CD4-positive, alpha-beta T cell treated with Interleukin-6 at 100 ng/mL for 8 hours (primary cell): ENCODE measurements at places on chromosomes 5 and 9.

- DNase-seq: peak; percentile 4
These were observed 188.5 kb upstream of the GRAMD2B start for GRCh38 chr5:126234563-126235195.

- no peak for DNase-seq
These were observed 90.1 kb upstream of the SLC12A2 start for GRCh38 chr5:127993476-127993875.

DNA sequence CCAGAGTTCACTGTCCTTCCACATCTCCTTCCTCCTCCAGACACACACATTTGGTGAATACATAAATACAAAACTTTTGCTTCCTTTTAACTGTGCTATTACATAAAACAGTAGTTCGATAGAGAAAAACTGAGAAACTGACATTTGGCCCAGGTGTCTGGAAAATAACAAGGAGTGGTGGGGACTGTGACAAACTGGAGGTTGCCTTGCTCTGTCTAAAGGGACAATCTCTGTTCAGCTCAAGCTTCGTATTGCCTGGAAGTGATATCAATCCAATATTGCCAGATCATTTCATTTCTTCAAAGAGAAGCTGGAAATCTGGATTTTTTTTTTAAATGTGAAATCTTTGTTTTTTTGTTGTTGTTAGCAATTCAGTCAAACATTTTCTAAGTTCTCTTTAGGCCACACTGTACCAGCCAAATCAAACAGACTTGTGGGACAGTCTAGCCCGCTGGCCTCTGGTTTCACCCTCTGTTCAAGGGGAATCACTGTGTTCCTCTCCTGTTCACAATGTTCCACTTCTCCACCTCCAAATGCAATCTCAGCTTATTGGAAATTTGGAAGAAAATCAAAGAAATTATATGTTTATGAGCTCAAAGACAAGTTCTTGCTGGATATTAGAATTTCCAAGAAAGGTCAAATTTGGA is 612.5 kb downstream of the KIF4B start:
- no peak for DNase-seq

- DNase-seq: no peak
These were observed 102.4 kb upstream of the OTULINL start for GRCh38 chr5:14479143-14479696.

- no peak for DNase-seq
These were observed 194.6 kb downstream of the OLFM1 start for GRCh38 chr9:135281791-135282737.

- no peak for DNase-seq
These were observed 19.5 kb downstream of the PHF2 start for GRCh38 chr9:93595861-93596365.

DNA sequence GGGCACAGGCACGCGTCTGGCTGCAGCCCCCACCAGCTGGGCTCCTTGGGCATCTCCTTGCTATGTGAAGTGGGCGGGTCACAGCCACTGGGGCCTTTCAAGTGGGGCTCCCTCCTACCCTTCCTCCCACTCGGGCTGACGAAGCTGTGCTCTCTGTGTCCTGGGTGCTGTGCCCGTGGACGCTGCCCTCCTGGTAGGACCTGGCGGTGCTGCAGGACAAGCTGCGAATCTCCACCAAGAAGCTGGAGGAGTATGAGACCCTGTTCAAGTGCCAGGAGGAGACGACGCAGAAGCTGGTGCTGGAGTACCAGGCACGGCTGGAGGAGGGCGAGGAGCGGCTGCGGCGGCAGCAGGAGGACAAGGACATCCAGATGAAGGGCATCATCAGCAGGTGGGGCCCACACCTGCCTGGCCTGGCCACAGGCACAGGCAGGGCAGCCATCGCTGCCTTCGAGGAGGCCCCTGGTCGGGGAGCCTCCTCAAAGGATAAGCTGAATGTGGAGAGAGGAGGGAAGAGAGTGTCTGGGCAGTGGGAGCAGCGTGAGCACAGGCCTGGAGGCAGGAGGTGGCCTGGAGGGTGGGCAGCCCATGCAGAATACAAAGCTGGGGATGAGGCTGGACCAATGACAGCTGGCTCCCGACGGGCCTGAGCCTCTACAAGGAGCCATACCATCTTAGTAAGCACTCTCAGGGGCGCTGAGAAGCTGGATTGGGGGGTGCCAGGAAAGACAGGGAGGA is 124.7 kb downstream of the DAB2IP start:
- no peak for DNase-seq

GRCh38 chr5:126462239-126463014 is 39.2 kb downstream of the GRAMD2B start:
- DNase-seq: no peak

DNA sequence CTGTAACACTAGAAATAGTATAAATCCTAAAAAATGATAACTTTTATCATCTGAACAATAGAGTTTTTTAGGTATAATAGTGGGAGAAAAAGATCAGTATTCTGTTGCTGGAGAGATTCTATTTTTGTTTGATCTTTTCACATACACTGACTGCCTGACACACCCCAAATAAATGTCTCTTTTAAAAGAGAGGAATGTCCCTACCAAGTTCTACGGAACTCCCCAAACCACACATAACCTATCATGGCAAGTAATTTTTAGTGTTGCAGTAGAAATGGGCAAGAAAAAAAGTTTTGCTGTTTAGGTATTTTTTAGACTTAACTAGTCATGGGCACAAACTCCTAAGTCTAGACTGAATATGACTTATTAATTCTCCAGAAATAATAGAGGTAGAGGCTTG is 139.1 kb downstream of the ELAVL2 start:
- DNase-seq: no peak

- no peak for DNase-seq
These were observed 234.7 kb downstream of the NR2F1-AS1 start for GRCh38 chr5:93346301-93346700.

DNA sequence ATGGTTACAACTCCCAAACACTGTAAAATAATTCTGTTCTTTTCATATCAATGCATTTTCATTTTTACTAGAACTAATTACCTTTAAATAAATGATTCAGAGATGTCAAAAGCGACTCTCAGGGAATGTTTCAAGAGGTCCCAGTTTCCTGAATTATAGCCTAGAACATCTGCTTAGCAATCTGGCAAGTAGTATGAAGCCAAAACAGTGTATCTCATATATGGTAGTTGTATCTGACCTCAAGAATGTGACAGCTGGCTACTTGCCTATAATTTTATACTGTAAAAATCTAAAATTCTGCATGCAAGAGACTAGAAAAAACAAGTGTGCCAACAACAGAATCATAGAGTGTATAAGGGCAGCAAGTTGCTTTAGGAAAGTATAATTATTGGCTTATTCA is 187.7 kb upstream of the POU5F2 start:
- DNase-seq: no peak

DNA sequence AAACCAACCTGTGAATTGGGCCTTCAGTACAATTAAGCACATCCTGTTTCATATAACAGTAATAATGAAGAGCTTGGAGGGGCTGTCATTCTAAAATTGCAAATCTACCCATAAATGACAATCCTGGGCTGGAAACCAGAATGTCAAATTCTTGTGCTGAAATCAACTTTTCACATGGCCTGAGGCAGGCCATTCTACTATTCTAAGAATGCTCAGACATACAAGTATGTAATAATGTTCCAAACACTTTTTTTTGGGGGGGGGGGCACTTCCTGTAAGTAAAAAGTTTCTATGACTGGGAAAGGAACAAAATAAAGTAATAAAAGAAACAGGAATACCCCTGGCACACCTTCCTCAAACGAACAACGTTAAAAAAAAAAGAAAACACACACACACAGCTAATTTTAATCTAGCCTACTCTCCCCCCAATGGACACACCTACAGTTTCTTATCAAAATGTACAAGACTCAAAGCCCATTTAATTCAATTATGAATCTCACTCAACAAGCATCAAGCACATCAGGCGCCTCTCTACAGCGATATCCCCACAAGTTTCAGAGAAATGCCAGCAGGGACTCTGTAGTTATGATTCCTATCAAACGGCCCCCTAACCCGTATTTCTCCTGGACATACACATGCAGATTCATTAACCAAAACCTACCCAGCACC is 1.4 kb downstream of the ETF1 start:
- no peak for DNase-seq
